Cardiac fibroblast (primary cell): ENCODE measurements at places on chromosomes 16 and 17.
A peak's percentile ranks its signal among the peaks of the same experiment; 100 is the strongest.

GRCh38 chr17:71922439-71922838, 198.4 kb upstream of the SOX9 start:
- peak; percentile 53 for DNase-seq

GRCh38 chr17:73719588-73720071, 75.4 kb upstream of the SDK2 start:
- no peak for DNase-seq

- DNase-seq, result no peak
These were observed 2228.4 kb downstream of the TP53TG3F start for GRCh38 chr16:35687781-35688180.

DNA sequence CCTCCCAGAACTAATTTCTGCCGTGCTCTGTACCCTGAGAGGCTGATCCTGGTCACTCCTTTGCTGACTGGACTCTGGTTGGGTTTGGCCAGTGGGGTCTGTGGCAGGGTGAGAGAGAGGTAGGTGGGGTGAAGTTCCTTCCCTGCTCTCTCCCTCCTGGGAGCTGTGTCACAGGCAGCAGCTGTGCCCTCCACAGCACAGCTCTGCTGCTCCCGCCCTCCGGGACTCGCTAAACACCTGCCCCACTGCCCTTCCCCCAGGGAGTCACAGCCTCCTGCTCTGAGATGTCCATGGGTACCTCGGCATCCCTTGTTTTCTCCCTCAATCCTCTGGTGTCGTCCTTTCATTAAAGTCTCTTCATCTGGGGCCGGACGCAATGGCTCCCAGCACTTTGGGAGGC, 66.4 kb downstream of the SRCIN1 start:
- DNase-seq, result no peak

GRCh38 chr16:87715231-87715630, 50.6 kb downstream of the KLHDC4 start:
- DNase-seq, result no peak

GRCh38 chr16:49428808-49429207, 55.2 kb downstream of the C16orf78 start:
- no peak for DNase-seq

DNA sequence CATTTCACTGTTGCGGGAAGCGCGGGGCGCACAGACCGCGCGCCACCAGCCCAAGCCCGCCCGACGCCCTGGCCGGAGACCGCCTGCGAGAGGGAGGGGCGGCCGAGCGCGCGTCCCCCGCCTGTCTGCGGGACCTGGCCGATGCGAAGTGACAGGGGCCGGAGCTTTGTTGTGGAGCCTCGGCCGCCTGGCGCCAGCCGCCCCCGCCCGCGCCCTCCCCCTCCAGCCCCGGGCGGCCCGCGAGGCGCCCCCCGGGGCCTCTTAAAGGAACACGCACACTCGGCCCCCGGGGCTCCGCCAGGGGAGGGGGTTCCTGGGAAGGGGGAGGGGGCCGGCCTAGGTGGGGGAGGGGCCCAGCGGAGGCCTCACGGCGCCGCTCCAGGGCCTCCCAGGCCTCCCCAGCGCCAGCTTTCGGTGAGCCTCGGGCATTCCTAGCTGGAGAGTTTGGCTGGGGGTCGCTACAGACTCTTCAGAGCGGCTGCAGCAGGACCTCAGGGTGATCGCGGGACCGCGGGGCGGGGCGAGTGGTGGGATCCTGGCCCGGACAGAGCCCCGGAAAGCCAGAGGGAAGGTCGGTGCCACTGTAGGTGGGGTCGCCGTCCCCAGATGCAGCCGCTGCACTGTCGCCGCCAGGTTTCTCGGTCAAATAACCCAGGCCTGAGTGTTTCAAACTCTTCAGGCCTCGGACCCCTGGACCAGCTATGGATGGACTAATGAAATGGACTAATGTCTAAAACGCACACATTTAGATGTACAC, 2.4 kb upstream of the TBX2 start:
- DNase-seq, result peak; percentile 37

- peak; percentile 8 for DNase-seq
These were observed 5.7 kb downstream of the CALB2 start for GRCh38 chr16:71364133-71364681.

- no peak for DNase-seq
These were observed 197.1 kb downstream of the BCAS3 start for GRCh38 chr17:60874772-60875171.

DNA sequence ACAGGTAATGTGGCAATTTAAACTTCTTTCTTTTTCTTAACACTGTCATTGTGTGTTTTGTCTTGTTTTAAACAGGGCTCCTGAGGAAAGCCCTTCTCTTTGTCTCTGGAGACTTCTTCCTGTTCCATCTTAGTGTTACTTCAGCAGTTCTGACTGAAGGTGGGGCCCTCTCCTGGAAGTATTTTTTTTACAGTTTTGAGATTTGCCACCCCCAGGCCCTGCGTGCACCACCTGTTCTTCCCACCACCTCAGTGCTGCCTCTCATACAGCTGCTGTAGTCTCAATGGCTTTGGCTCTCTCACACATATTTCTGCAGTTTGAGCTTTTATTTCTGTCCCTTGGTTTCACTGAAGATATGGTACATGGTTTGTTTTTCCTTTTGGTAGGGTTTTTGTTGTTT, 52.5 kb upstream of the ALDH3A1 start:
- no peak for DNase-seq

DNA sequence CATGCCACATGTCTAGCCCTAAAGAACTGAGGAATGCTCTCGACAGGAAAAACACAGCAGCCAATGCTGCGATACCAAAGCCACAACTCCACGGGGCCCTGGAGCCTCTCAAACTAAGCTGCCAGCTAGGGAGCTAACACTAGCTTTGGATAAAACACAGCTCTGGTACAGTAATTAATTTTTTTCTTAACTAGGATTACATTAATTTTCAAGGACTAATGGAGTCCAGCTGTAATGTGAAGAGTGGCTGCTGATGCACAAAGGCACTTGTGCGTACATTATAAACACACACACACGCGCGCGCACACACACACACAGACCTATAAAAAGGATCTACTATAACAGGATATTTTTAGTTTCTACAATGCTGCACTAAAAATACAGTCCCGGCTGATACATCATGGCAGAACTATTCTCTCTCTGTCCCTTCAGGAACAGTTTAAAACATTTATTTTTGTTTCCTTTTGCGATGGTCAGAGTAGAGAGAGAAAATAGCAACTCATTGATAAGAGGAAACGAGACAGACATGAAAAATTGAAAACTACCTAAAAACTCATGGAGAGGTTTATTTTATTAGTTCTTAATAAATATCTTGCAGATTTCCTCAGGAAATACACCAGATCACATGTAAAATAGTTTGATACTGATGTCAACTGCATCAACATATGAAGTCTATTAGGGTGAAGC, 88.5 kb downstream of the SMG6 start:
- peak; percentile 75 for DNase-seq

- no peak for DNase-seq
These were observed 5.7 kb upstream of the SLC38A8 start for GRCh38 chr16:84048270-84048669.

DNA sequence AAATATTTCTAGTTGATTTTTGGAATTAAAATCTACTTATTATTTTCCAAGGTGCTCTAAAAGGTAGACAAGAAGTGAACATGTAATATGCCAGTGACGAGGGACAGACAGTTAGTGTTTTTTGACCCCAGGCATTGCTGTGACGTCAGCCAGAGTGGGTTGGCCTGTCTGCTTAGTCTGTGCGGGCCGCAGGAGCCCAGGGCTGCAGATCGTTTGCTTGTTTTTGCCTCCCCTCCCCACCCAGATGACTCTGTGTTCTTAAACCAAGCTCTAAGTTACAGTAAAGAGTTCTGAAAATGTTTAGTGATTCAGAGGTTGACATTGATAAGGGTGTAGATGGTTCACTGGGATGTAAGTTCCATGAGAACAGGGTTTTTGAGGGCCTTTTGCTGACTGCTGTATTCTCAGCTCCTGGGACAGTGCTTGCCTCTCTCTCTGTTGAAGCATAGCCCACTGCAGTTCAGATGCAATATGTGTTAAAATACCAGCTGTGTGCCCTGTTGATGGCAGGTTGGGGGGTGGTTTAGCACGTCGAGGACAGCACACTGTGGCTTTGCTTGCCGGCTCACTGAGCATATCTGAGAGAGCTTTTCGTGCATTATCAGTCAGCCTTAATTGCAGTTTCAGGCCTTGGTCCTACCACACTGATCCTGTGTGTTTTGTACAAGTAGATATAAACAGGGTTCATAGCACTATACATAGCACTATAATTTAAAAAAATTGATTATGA, 64.8 kb downstream of the SEC14L1 start:
- no peak for DNase-seq

DNA sequence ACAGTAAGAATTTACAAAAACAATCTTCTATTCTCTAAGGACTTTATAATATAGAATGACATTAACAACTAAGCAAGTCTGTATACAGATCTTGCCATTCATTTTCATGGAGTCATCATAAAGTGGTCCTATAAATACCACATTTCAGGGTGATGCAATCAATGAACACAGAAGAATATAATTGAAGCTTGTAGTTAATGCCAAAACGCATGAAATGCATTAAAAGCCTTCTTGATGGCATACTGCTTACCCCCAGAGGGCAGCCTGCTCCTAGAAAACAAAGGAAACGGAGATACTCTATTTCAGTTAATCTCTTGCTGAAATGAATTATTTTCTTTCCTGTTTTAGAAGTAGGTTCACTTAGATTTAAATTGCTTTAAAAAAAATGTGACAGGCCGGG, 45.2 kb upstream of the STAC2 start:
- DNase-seq, result peak; percentile 70

DNA sequence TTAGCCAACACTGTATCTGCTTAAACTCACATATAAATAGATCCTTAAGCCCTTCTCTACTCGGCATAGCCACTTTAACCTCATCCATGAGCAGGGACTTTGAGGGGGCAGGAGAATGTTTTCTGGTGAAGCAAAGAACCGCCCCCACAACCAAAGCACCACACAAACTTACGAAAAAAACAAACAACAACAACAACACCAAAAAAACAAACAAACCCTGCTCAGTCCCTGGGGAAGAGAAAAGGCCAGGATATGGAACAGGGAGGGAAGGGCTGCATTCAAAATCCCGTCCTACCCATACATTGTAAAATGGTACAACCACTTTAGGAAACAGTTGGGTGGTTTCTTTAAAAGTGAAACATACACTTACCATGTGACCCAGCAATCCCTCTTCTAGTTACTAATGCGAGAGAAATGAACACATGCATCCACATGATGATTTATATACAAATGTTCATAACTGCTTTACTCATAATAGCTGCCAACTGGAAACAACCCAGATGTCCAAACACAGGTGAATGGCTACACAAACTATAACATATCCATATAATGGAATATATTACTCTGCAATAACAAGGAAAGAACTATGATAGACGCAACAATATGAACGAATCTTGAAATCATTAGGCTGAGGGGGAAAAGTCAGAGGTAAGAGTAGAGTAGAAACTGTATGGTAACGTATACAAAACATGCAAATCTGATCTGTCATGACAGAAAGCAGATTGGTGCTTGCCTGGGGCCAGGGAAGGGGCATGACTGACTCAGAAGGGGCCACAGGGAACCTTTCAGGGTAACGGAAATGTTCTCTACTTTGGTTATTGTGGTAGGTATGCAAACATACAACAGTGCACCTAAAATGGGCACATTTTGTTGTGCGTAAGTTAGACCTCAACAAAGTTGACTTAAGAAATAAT, 37.7 kb upstream of the TOB1 start:
- no peak for DNase-seq

DNA sequence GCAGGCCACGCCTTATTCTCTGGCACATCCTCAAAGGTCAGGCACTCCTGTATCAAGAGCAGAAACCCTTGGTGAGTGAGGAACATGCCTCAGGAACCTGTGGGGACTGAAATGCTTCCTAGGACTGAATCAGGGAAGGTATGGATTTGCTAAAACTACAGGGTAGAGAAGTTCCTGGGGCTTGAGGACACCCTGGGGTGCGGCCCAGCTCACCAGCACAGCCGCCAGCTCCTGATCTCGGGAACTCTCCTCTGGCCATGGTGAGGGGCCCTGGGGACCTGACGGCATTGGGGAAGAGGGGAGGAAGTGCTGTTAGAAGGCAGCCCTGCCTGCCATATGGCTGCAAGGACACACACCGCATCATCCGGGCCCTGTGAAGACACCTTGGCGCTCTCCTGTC, 7.5 kb downstream of the ZSCAN10 start:
- DNase-seq, result no peak

DNA sequence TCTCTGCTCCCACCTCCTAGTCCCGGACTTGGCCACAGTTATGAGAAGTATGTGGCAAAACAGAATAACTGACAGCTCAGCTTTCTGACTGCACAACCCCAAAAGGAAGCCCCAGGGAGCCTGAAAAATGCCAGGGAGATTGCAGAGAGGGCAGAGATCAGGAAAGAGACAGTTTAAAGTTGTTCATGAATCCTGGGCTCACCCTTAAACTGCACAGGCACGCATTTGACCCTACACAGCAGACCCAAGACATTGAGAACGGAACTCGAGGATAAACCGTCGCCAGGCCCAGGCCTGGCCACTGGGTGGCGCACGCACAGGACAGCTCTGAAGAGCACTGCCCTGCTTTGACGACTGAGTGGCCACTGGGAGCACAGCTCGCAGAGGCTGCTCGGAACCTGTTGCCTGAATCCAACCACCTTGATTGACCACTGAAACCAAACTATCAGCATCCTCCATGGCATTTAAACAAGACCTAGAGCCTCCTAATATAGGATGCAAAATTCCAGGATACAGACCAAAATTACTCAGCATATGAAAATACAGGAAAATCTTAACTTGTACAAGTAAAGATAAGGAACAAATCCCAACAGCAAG, 114.0 kb downstream of the C16orf95 start:
- peak; percentile 89 for DNase-seq

DNA sequence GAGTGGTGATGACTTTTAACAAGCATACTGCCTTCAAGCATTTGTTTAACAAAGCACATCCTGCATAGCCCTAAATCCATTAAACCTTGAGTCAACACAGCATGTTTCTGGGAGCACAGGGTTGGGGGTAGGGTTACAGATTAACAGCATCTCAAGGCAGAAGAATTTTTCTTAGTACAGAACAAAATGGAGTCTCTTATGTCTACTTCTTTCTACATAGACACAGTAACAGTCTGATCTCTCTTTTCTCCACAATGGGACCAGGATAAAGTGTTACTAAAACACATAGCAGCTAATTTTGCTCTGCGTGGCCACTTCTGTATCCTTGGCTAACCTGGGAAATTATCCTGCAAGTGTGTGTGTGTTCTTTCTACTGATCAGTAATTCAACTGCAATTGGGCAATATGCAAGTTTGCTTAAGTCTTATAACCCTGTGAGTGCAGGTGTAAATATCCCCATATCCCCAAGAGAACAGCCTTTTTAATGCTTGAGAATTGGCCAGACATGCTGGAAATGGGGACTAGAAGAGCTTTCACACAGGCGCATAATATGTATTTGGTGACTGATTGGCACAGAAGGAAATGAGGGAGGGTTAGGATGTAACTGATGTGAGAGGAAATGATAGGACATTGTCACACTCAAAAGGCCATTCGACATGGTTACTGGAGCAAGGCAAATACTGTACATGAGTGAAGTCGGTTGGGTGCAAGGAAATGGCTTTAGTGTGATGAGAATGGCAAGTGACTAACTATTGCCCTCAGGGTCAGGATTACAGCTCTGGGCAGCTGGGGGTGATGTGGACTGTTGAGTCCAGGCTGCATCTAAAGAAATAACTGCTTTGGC, 10.8 kb upstream of the ANKS4B start:
- no peak for DNase-seq

- peak; percentile 17 for DNase-seq
These were observed 36.2 kb downstream of the LDHD start for GRCh38 chr16:75080205-75081029.

- no peak for DNase-seq
These were observed 377 bp downstream of the SLC13A5 start for GRCh38 chr17:6712854-6713129.
